Vagina (tissue), 2 donors: ENCODE measurements at places on chromosomes 2 and 18. TPM values are rescaled to one million over a fixed set of nuclear protein-coding genes. Genes with fewer than 3 reads are reported as not detected.

Gene GLI2
- total RNA-seq: 16.2 TPM

Gene COL6A3
- total RNA-seq: 315 TPM

- DNase-seq: no peak
Observed at GRCh38 chr2:17298453-17298852, 219.8 kb downstream of the RAD51AP2 start.

DNA sequence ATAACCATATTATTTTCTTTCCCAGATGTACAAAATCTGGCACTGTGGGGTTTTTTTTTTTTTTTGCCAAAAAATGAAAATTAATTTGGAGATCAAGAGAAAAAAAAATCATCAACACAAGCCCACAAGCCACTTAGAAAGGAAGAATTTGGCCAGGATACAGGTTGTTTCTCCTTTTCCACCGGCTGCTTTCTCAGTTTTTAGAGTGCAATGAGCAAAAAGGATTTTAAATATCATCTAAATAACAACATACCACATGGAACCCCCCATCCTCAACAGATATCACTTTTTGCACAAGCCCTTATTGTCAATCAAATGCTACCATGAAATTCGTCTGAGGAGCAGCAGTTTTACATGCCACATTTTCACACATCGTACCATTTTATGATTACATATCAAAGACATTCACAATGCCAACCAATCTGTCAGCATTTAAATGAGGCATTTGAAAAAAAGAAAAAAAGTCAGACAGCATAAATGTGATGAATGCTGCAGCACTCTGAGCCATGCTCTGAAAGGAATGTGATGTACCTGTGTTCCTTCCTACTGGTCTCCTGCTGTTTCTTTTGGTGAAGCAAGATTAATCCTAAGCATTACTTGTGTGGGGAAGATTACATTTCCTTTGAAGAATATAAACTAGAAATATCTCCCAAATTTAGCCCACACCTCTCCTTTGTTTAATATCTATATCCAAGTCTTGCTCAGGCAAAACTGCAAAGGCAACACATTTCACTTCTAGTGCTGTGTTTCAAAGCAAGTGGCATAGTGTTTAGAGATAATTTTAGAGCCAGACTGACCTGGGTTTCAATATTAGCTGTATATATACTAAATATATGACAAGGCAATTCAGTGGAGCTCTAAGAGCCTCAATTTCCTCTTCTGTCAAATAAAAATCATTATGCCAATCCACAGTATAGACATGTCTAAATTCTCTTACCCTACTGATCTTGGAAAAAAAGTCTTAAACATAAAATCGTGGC, 391.3 kb downstream of the CMPK2 start:
- DNase-seq: no peak

DNA sequence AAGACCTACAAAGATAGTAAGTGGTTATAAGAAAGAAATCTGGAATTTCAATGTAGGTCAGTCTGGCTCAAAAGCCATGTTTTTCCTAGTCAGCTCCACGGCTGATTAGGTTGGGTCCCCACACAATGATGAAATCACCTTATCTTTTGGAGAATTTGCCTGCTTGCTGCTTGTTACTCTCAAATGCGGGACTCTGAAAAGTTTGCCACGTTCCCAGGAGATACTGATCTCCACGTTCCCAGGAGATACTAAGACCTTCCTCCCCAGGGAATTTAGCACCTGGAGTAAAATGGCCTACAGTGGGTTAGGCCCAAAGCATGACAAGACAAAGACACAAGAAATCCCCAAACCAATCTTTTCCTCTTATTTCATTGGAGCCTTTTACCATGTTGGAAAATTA, 449.6 kb downstream of the TNS1 start:
- DNase-seq: no peak

Gene ADD2
- 3.4 TPM for total RNA-seq

Gene CNDP1
- 9.8 TPM for total RNA-seq

- no peak for DNase-seq
Observed at GRCh38 chr2:178892751-178893625, 85.8 kb upstream of the TTN start.

DNA sequence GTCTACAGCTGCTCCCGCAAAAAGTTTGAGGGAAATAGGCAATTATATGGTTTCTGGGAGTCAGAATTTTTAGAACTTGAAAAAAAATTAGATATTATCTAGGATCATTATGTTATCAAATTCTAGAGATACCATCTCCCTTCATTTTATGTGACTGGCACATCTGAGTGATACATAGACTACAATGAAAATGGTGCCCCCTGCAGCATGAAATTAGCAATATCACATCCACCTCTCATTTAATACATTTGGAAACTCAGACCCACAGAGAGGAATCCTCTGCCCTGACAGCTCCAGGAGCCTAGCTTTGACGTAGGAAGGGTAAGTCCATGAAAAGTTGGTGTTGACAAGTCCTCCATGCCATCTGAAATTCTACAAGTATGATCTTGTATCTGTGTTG, 381.6 kb downstream of the SUCLG1 start:
- DNase-seq: no peak

Gene CFAP53
- not detected for total RNA-seq

DNA sequence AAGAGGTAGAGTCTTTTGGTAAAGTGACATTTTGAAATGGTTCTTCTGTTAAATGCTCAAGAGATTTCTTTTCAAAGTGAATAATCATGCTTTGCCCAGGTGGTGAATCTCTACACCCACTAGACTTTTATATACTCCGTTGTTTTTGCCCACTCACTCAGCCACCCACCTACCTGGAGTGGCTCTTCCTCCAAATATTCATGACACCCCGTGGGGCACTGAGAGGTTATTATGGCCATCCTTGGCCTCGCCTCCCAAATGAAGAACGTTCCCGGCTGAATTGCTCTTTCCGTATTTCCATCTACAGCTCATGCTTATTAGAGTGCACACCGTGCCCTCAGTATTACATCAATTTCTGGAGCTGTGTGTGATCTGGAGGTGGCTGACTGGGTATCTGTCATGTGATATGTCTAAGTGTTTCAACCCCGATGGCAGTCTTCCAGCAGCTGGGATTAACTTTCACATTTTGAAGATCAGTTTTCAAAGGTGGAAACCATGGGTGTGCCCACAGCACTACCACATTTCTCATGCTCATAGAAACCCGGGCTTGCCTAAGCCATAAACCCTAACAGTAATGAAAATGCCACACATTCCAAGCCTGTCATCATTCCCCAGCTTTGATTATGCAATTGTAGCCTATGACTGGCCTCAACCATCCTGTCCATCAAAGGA, 406.6 kb upstream of the MMADHC start:
- no peak for DNase-seq

Gene TRABD2A
- 5.4 TPM for total RNA-seq

Gene CABYR
- total RNA-seq: 0.74 TPM

- no peak for DNase-seq
Observed at GRCh38 chr18:74413836-74414235, 43.3 kb downstream of the DIPK1C start.

Gene CRYGD
- not detected for total RNA-seq

GRCh38 chr2:179745635-179746256, 115.7 kb downstream of the ZNF385B start:
- no peak for DNase-seq

- no peak for DNase-seq
Observed at GRCh38 chr2:17672583-17673317, 80.9 kb downstream of the SMC6 start.
